ENCODE measurements at places on chromosomes 5 and 9. TPM values are rescaled to one million over a fixed set of nuclear protein-coding genes. Genes with fewer than 3 reads are reported as not detected.

DNA sequence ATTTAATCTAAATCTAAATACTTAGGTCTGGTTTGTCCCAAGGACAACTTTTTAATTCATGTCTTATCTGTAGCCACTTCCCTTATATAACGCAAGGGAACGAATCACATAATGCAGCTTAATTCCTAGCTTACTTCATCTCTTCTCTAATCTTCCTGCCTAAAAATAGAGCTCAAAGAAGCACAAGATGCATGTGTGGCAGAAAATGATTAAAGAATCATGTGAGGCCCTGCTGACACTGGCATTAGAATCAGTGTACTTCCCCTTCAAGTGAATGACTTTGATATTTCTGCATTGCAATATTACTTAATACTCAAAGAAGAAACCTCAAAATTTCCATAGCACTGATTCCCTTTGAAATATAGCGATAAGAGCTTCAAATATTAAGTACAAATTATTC is 317.9 kb upstream of the FTMT start:
- H3K4me1 ChIP-seq, result no peaks in the 10 kb centered on the region
- H3K27ac ChIP-seq, result no peak overlapping the region
- H3K27me3 ChIP-seq, result no peaks in the 10 kb centered on the region
- H3K4me3 ChIP-seq, result no peak overlapping the region
- no peaks in the 10 kb centered on the region for H3K36me3 ChIP-seq

LCN6 gene
- 19.1 TPM for total RNA-seq

FBP1 gene
- total RNA-seq, result 4.1 TPM

- H3K27me3 ChIP-seq, result no peaks in the 10 kb centered on the region
- H3K36me3 ChIP-seq, result no peaks in the 10 kb centered on the region
- H3K4me3 ChIP-seq, result peak overlapping the region; percentile 98
- H3K27ac ChIP-seq, result peak overlapping the region; percentile 55
Measured at GRCh38 chr9:137255448-137256114, 454 bp downstream of the NELFB start.

PTGDS gene
- total RNA-seq, result 5,554 TPM

- no peak overlapping the region for H3K27ac ChIP-seq
- no peak for DNase-seq
- H3K36me3 ChIP-seq, result no peaks in the 10 kb centered on the region
- no peaks in the 10 kb centered on the region for H3K4me1 ChIP-seq
Measured at GRCh38 chr5:160251406-160252155, 22.3 kb downstream of the FABP6 start.

All from testis (tissue), 5 donors.